ENCODE measurements at places on chromosomes 4 and X. TPM values are rescaled to one million over a fixed set of nuclear protein-coding genes. Genes with fewer than 3 reads are reported as not detected.

GRCh38 chr4:54657551-54658251 is at the start of gene KIT:
TSS of gene KIT (plus strand) at chr4:54657957. CDS start at chr4:54658015, 58 bp downstream.
- peak; percentile 81 for DNase-seq
- H3K36me3 ChIP-seq: no peaks in the 10 kb centered on the region
- peaks cover 4% of the 10 kb centered on the region for H3K4me1 ChIP-seq
- peak within 1 kb of the TSS; percentile 84 for H3K27ac ChIP-seq
- no peaks in the 10 kb centered on the region for H3K27me3 ChIP-seq

- no peak overlapping the region for H3K27ac ChIP-seq
- no peak overlapping the region for H3K4me3 ChIP-seq
- no peaks in the 10 kb centered on the region for H3K27me3 ChIP-seq
- H3K4me1 ChIP-seq: no peaks in the 10 kb centered on the region
- DNase-seq: peak; percentile 16
These were observed 88.4 kb downstream of the ZXDA start for GRCh38 chrX:57821703-57822387.

DNA sequence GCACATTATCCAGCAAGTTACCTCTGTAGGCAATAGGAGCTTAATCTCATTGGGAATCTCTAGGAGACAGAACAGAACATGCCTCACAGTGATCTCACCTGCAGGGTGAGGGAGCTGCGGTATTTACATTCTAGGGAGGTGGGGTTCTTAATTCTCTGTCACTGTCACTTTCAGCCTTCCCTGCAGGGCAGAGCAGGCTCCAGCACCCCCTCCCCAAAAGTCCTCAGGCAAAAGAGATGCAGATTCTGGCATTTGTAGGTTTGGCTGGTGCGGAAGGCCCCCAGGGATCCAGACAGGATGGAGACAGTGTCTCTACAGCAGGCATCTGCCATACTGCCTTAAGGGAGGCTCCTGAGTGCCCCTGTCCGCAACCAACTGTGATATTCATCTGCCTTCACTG is 166.4 kb upstream of the ATP6AP2 start:
- no peak for DNase-seq
- no peaks in the 10 kb centered on the region for H3K36me3 ChIP-seq
- no peak overlapping the region for H3K4me3 ChIP-seq
- H3K27ac ChIP-seq: no peak overlapping the region

GRCh38 chrX:42149281-42149680 is 225.9 kb upstream of the CASK start:
- no peaks in the 10 kb centered on the region for H3K27me3 ChIP-seq
- DNase-seq: no peak
- no peak overlapping the region for H3K27ac ChIP-seq
- no peaks in the 10 kb centered on the region for H3K36me3 ChIP-seq
- H3K4me3 ChIP-seq: no peak overlapping the region
- no peaks in the 10 kb centered on the region for H3K4me1 ChIP-seq

GRCh38 chrX:8418301-8418700 is 46.3 kb upstream of the VCX3B start:
- no peaks in the 10 kb centered on the region for H3K36me3 ChIP-seq
- no peaks in the 10 kb centered on the region for H3K27me3 ChIP-seq

GRCh38 chr4:52873191-52873590 is 11.1 kb downstream of the RASL11B start:
- H3K4me1 ChIP-seq: peaks cover 11% of the 10 kb centered on the region
- no peak for DNase-seq
- H3K36me3 ChIP-seq: no peaks in the 10 kb centered on the region
- no peak overlapping the region for H3K4me3 ChIP-seq

The NMU gene
- total RNA-seq: not detected

The UBQLN2 gene
- 53.4 TPM for total RNA-seq

The TEC gene
- total RNA-seq: 3.2 TPM

The TEX13D gene
- total RNA-seq: not detected
